ENCODE measurements at places on chromosomes 5 and 9.

DNA sequence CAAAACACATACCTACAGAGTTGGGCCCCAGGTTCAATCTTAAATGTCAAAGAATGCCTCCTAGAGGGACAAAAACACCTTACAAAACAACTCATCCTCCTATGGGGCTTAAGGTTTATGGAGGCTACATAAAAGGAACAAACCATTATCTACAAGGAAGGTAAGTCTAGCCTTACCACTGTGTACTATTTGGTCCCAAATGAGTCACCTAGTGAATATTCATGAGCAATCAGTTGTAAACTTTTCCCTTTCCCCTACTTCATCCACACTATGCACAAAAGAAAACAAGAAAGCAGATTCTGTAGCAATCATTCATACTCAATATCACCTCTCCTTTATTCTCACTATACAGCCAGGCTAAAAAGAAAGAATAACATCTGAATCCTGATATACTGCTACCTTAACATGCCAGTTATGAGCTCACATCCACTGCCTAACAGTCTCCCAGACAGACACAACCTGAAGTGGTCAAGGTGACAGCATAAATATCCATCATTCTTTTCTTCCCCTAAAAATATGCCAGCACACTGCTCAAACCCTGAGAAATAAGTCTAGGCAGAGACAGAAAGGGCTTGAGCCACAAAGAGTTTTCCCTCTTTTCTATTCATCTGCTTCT, 6.2 kb downstream of the OXCT1 start:
- no peak for DNase-seq

DNA sequence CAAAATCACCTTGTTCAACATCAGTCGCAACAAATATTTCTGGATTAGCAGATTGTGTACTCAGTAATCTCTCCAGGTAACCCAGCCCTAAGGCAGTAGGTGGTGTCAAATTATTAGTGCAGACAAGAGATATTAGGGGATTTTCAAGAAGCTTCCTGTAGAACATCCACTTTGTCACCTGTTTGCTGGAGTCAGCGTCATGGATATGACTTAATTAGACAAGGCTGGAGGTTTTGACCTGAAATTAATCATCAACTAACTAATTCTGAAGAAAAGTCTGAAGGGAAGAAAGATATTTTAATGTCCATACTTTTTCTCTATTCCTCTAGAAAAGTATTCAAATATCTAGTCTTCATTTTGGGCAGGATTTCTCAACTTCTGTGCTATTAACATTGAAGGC, 91.4 kb upstream of the CCDC112 start:
- DNase-seq: no peak

DNA sequence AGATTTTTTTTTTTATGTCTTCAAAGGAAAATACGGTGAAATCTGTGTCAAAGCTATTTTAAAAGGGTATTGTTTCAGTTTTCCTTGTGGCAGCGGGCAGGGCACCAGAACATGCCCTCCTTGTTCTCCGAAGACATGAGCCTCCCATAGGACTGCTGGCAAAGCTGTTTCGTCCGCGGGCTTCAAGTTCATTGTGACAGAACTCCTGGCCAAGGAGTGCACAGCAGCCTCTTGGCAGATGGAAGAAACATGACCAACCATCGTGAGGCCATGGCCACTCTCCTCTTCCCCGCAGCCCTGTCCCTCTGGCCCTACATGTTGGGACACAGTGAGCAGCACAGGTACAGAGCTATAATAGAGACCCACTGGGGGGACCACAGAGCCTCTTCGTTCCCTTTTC, 99.5 kb downstream of the AOPEP start:
- DNase-seq: no peak

DNA sequence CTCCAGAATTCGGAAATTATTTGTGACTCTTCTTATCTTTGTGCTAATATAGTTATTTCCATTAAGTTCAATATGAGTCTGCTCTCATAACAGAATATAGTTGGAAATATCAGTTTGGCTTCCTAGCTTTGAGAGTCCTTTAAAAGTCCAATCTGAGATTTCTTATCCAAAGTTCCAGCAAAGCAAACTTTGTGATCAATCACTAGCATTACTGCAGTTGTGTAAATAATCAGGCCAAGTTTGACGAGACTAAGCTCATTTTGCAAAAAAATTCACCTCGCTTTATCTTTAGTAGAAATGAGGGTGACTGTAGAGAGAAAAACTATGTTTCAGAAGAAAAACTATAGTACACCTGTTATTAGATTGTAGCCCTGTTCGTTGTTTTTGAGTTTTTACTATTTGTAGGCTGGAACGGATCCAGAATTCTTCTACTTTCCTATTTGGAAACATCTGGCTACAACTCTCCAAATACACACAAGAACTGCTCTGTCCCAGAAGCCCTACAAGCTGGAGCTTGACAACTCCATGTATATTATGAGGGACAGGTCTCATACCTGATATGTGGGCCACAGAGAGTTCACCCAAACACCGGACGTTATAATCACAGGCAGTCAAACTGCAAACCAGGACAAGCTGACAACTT, 47.8 kb downstream of the RAPGEF1 start:
- no peak for DNase-seq

GRCh38 chr9:129737479-129738274, 15.2 kb downstream of the PTGES start:
- DNase-seq: no peak

- no peak for DNase-seq
Measured at GRCh38 chr5:159096243-159096923, 3.3 kb downstream of the EBF1 start.

DNA sequence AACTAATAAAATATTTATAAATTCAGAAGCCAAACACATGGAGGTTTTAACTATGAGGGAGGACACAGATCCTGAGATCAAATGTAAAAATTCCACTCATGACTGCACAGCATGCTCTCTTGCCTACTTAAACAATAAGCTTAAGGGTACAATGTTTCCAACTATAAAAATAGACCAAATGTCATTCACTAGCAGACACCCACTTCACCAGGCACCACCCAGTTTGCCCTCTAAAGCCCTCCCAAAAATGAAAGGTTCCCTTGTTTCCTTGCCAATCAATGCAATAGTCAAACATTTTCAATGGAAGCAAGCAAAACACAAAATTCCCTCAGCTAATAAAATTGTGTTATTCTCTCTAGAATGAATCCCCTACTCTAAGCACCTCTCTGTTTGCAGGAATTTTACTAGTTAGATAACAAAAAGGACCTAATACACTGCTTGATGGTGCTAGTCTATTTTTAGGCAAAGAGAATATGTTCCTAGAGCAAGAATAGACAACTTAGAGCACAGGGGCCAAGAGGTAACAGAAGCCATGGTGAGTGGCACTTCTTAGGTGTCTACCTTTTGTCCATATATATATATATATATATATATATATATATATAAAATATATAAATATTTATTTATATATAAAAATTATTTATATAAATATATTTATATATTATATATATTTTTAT, 135.3 kb downstream of the HOMER1 start:
- no peak for DNase-seq

DNA sequence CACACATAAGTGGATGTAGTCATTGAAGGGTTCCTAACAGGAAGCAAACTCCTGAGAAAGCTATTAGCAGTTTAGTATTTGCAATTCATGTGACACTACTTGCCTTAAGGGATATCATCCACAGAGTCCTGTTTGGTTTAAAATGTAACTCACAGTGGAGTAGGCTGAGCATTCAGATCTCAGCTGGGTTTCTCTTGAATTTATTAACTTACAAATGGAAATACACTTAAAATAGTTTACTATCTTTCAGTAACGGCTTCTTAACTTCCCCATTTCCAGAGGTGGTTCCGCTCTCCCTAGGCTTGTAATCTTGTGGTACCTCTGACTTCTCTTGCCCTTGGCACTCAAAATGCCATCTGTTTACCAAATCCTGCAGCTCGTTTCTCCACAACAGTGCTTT, 660.7 kb upstream of the ADAMTS16 start:
- no peak for DNase-seq
